ENCODE measurements at places on chromosomes 7 and 10.

DNA sequence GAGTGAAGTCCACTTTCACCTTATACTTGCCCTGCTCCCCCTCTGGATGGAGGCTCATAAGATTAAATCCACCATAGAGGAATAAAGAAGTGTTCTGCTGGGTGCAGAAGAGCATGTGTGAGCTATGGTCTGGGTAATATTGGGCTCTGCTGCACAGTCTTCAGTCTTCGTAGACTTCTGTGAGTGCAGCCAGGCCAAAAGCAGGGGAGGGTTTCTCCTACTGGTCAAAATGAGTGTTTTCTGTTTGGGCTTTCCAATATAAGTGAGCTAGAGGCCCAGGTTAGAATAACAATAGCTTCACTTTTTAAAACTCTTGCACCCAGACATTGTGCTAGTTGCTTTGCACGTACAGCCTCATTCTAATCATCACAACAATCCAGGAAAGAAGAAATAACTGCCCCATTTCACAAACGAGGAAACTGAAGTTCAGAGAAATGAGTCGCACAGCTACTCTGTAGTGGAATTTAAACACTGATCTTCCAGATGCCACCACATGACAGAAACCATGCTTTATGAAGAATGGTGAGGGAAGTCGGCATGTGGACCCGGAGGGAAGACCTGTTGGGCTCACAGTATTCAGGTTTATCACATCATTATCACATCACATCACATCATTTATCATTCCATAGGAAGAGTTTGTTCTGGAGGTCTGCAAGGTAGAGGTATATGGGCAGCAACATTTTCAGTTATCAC, 23.8 kb upstream of the MSMB start:
- DNase-seq = no peak

GRCh38 chr7:29084832-29085231, 61.5 kb downstream of the CPVL start:
- DNase-seq = no peak

DNA sequence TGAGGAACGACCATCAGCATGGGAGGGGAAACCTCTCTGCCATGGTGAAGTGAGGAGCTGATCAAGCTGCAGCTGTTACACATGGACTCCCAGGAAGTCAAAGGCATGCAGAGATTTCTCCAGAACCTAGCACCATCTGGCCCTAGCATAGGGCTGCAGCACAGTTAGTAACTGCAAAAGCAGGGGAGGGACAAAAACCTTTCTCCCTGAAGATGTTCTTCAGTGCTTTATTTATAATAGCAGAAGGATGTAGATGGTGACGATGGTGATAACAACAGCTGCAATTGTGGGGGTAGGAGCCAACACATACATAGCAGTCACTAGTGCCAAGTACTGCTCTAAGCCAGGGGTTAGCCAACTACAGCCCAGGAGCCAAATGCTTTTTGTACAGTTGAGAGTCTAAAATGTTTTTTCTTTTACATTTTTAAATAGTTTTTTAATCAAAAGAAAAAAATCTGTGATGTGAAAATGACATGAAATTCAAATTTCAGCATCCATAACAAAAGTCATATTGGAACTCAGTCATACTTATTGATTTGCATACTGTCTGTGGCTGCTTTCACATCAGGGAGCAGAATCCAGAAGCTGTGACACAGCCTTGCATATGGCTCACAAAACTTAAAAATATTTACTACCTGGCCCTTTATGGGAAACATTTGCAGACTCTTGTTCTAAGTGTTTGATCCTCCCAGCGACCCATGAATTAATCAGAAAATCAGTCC, 299.5 kb downstream of the ELMO1 start:
- DNase-seq = no peak

- no peak for DNase-seq
Measured at GRCh38 chr10:62866451-62866850, 50.3 kb upstream of the EGR2 start.

GRCh38 chr10:124138883-124139348, 45.5 kb upstream of the CHST15 start:
- DNase-seq = no peak

DNA sequence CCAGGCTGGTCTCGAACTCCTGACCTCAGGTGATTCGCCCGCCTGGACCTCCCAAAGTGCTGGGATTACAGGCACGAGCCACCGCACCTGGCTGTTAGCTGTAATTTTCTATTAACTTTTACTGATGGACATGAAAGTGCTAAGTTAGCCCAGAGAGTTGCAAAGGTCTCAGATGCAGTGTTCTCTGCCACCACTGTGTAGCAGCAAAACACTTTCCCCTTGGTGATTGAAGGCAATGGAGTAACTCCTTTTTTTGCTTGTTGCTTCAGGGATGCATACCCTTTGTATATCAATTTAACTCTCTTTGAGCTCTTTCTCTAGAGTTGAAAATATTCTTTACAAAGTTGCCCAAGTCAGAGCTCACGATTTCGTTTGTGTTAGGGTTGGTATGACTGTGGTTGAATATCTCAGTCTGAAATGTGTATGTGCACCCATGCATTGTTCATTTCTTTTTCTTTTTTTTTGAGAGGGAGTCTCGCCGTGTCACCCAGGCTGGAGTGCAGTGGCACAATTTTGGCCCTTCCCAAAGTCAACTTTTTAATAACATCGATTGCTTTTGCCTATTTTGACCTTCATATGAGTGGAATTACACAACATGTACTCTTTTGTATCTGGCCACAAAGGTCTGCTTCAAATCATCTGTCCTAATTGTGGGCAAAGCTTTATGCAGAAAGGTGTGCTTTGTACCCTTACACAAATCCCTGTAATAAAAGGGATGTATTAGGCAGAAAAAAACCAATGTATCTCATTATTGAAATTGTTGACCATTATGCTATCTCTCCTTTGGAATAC, 52.6 kb downstream of the GTF2I start:
- DNase-seq = no peak

DNA sequence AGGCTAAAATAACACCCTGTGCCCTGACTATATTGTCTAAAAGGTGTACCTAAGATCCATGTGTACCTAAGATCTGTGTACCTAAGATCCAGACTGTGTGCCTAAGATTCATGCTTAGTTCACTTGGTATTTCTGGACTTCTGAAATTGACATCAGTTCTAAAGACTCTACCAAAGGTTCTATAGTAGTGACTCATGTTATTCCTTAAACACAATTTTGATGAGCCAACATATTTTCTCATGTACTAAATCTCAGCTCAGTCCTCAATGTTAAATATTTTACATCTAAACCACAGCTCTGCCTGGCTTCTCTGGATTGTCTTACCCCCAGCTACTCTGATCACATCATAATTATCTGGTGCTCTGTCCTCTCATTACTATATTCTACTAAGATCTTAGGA, 802.3 kb upstream of the SORCS1 start:
- no peak for DNase-seq

GRCh38 chr7:136194878-136195277, 217.7 kb upstream of the MTPN start:
- DNase-seq = no peak

DNA sequence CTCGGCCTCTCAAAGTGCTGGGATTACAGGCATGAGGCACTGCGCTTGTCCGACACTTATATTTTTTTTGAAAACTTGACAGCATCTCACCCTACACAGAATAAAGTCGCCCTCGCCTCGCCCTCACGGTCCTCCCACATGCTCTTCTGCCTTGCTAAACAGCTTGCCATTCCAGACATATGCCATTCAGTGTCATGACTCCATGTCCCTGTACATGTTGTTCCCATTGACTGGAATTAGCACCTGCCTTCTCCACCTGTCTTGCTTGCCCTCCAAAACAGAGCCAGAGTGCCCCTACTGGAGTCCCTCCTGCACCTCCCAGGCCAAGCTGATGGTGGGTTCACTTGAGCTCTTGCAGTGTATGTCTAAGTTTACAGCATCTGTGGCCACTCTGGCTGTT, 6.2 kb downstream of the NIPSNAP2 start:
- DNase-seq = no peak

Data from WTC11 (cell line).